ENCODE measurements at places on chromosomes 3 and 15.

DNA sequence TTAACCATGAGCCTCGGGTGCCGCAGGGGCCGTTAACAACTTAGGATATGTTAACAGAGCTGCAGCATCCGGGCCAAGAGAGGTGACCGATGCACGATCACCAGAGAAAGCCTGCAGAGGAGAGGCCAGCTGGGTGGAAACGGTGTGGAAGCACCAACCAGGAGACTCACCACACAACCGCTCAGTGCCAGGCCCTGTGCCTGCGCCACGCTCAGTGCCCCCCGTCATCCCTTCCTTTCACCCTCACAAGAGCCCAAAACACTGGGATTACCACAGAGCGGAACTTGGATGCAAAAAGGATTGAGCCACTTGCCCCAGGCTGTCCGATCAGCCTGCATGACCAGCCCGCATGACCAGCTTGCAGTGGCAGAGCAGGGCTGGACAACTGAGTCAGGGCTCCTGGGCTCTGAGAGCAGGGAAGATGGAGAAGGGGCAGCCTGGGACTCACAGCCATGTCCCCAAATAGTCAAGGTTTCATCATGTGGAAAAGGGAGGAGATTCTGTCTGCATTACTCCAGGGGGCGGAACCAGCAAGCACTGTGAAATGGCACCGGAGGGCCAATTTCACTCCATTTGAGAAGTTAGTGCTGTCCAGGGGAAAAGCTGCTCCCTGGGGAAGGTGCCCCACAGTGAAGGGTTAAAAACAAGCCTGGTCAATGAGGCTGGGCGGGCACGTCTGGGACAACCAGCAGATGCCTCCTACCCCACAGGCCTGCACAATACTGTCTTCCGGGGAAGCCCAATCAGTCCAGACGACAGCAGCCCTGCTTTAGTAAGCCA lies 156.8 kb downstream of the ATP10A start:
- DNase-seq: no peak

DNA sequence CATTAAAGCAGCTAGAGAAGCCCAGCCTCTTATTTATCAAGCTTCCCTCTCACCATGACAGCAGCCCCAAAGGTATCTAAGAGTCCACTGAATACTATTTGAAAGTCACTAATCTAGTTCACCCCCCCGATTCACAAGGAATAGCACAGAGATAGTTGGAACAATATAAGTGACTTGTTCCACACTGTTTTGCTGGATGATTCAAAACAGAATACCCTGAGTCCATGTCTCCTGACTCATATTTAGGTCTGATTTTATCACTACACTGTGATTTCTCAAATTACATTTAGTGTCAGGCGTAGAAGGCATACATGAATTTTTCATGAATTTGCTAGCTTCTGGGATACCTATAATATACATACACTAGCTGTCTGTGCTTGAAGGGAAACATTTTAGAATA lies 18.7 kb upstream of the EOGT start:
- no peak for DNase-seq

DNA sequence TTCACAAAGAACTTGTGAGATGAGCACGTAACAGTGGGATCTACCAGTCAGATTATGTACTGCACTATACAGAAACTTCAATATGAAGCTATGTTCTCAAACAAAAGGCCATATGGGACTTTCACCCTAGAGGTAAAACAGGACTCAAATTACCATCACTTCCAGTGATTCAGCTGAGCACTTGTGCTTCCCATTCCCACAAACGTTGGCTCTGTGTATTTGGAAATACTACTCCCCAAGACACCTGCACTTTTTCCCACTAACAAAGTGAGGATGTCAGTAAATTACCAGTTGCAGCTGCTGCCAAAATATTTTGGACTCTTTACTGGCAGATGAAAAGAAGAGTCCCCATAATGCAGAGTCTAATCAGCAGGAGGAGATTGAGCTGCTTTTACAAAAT lies 1570.1 kb downstream of the SI start:
- no peak for DNase-seq

DNA sequence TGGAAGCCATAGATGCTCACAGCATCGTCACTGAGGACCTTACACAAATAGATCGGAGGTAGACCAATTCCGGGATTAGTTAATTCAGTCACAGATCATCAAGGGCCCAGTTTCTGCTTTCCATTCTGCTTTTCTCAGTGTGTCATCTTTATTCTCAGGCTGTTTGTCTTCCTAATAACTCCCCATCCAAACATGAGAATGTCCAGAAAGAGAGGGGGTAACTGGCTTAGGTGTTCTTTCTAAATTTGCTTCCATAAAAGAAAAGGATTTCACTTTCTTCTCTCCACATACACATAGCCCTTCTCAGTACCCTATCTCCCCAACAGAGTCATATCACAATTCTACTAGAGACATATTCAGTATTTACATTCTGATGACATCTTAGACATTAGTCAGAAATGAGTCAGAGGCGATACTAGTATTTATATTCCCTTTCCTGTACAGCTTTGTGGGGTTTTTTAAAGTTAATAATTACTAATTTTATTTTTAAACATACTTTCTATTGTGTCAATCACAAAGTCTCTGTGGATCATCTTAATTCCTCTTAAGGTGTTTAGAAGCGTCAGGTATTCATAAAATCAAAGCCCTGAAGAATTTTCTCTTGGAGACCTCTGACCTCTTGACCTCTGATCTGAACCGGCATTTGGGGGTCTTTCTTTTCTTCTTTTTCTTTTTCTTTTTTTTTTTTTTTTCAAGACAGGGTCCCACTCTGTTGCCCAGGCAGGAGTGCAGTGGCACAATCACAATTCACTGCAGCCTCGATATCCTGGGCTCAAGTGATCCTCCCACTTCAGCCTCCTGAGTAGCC lies 24.3 kb upstream of the IL12A start:
- DNase-seq: peak; percentile 77

DNA sequence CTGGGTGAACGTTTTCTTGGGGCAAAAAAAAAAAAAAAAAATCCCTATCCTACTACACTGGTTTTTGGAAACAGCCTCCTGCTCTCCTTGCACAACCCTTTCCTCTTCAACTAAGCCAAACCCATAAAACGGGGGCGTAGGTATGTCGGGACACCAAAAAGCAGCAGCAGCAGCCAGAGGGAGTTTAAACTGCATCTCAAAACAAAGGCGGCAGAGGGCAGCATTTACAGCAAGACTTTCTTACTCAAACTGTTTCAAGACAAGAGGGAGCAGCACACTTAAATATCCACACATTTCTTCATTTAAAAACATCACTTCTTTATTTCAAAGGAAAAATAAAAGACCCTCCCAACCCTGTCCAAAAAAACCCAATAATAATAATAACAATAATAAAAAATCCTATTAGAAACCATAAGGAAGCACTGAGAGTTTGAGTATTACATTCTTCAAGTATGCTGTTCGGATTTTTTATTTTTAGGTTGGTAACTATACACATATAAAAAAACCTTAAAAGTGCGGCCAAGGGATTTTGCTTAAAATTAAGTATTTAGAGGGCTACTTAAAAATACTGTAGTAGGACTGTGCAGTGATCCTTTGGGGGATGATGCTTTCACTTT lies 43.9 kb upstream of the PLXND1 start:
- DNase-seq: peak; percentile 81

DNA sequence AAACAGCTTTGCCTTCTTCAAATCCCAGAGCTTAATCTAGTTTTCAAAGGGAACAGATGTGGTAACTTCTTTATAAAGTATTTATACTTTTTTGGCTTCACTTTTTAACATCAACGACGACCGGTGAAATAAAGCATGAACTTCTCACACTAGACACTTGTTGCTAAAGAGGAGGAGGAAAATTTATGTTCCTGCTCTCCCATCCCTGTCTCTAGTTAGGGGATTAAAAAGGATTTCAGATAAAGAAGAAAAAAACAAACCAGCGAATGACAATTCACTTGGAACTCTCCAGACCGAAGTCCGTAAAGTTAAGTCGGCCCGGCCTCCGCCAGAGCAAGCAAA lies 672 bp downstream of the NEDD4 start:
- no peak for DNase-seq

GRCh38 chr3:106347350-106347749 lies 478.5 kb upstream of the CBLB start:
- DNase-seq: no peak

DNA sequence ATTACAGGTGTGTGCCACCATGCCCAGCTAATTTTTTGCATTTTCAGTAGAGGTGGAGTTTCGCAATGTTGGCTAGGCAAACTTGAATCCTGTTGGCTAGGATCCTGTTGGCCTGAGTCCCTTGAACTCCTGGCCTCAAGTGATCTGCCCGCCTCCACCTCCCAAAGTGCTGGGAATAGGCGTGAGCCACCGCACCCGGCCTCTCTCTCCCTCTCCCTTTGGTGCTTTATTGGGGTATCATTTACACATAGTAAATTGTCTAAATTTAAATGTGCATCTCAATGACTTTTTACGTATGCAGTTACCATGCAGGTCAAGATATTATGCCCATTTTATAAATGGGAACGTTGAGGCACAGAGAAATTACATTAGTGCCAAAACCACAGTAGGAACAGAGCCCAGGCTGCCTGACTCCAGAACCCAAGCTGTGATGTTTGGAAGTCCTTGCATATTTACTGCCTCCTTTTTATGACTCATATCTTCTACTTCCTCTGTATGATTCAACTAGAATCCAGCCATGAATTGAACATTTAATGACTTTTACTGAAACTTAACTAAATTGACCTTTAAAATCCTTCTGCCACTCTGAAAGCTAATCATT lies 34.0 kb upstream of the RPP14 start:
- DNase-seq: peak; percentile 86

DNA sequence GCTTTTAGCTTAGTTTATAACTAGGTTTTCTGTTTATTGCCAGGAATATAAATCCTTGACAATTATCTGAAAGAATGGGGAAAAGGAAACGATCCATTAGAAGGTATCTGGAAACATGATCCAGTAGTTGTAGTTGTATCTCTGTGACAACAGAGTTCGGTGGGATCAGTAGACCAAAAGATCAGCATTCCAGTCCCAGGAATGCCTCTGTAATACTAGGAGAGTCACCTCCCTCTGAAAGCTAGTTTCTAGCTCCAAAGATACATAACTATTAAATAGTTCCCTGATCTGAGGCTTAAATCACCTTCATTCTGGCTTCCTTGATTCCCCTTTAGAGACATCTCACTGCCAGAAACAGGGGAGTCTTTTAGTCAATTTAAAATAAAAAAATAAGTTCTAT lies 34.1 kb downstream of the MB21D2 start:
- no peak for DNase-seq

- DNase-seq: no peak
These were observed 108.3 kb downstream of the VPS13C start for GRCh38 chr15:61951949-61952348.

DNA sequence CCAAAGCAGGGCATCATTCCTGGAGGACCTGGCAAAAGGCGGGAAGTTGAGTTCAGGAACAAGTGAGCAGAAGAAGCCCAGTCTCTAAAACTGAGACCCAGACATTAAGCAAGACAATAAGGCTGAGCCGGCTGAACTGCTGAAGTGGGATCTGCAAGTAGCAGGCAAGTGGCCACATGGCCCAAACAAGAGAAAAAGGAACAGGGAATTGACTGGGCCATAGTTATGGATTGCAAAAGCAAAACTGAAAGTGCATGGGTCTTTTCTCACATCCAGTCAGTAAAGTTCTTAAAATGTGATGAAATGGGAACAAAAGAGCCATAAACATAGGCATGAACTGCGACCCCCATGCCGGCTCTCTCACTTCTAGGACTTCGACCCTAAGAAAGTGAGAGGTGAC lies 101.2 kb downstream of the SCN11A start:
- peak; percentile 82 for DNase-seq

DNA sequence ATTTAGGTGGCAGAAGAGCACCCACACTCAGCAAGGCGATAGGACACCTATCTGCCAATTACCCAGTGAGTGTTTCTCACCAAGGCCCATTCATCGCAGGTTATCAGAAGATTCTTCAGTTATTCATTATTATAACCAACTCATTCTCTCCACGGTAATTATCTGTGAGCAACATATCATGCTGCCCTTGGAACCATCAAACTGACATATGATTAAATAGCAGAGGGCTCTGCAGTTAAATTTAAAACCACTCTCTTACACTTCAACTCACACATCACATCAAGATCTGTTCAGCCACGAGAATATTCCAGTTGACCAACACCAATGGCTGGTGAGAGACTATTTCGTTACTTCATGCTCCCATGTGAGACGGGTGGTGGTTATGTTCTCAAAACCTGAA lies 489.3 kb downstream of the ERC2 start:
- DNase-seq: no peak

DNA sequence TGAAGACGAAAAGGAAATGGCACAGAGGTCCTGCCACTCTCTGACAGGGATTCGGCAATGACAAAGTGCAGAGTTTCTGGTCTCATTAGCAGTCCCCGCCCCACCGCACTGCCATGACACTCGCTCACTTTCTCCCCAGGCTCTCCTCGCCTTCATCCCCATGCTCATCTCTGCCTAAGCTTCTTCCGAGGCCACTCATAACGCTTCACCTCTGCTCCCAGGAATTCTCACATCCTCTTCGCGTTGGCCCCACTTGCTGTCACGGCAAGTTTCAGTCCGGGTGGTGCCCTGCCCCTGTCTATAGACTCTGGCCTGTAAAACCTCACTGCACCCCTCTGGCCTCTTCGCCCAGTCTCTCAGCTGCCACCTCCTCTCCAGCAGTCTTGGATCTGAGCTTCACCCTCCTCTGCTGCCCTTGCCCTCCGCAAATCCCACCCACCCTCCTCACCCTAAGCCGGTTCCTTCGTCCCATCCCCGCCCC lies 654 bp downstream of the RUBCN start:
- peak; percentile 60 for DNase-seq

DNA sequence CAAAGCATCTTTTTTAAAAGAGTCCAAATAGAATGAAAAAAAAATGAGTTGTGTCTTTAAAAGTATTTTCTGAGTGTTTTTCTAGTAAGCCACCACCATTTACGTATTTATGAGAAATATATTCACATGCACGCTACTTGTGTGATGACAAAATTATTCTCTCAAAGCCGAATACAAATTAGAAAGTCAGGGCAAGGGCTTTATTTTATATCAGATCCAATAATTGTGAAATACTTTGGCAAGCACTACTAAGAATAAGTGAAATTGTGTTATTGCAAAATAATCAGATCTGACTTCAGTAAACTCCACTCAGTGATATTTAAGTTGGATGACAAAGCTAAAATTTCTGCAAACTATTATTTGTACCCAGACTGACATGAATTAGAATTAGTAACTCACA lies 589.3 kb upstream of the KCNMB2 start:
- peak; percentile 33 for DNase-seq

- no peak for DNase-seq
These were observed 89.4 kb upstream of the CDAN1 start for GRCh38 chr15:42826251-42826890.

DNA sequence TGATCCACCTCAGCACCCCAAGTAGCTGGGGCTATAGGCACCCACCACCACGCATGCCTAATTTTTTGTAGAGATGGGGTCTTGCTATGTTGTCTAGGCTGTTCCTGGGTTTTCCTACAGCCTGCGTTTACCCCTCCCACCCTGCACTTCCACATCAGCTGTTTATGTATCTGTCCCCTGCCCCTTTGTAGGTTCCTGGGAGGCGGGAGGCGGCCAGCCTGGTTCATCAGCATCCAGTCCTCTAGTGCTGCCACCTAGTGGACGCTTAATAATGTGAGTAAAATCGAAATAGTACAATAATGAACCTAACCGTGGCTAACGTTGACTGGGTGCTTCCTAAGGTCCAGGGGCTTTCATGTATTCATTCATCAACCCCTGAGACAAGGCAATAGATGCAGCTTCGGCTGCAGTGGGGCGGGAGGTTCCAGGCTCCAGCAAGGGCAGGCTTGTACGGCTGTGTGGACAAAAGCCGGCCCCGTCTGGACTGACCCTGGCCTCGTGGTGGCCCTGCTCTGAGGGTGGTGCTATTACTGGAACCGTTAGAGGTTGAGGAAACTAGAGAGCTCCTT lies 1.2 kb upstream of the LCTL start:
- DNase-seq: peak; percentile 86
